Skin of body (tissue), 3 donors: ENCODE measurements at places on chromosomes 7 and 10. TPM values are rescaled to one million over a fixed set of nuclear protein-coding genes. Genes with fewer than 3 reads are reported as not detected.

DNA sequence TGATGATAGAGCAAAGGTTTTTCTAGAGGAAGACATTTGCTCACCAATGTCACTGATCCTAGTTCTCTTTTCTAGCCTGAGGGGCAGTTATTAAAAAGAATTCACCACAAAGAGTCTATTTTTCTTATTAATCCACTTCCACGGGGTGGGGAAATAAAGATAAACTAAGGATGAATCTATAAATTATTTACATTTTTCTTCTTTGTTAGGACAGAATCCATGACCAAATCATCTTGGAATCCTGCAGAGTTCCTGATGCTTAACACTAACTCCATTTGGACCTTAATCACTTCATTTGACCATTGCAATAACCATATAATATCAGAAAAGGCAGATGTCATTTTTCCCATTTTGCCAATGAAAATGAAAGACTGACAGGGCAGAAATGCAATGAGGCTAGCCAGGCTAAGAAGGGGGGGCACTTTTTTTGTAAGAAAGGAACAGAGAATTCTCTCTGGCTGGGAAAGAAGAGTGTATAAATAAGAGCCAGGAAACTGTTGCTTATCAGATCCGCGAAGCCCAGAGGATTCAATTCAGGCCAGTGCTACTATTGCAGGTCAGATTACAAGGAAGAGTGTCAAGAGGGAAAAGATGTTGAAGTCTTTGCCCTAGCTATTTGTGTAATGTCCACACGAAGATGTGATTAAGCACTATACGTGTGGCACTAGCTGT is 433.2 kb downstream of the TNS3 start:
- DNase-seq = peak; percentile 25

DNA sequence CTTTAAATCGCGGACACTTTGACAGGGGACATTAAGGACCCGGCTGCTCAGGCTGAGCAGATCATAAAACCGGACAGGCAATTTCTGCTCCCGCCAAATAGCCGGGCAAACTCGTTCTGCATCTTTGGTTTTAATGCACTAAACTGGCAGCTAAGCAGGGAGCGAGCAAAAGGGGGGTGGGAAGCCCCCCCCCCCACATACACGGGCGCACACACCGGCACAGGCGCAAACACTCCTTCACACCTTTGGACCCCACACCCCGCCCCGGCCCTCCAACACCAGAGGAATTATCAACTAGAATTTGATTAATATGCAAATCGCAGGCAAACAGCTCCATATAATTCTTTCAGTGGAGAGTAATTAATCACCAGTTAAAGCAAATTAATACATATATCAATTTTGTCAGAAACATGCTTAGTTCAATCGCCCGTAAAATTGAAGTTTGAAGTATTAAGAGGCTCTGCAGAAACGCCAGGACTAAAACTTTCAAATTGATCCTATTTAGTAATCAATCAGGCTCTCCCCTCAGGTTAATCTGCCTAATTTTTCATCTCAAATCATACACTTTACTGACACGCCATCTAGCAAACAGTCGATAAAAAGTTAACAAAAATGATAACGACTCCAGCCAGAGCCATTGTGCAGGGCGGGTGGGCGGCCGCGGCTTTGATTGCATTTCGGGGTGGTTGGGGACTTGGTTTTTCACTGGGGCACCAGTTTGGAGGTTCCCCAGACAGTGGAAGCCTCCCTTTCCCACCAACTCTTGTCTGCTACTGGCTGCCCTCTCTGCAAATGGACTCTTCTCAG is 9.9 kb downstream of the LBX1 start:
- no peak for DNase-seq

DNA sequence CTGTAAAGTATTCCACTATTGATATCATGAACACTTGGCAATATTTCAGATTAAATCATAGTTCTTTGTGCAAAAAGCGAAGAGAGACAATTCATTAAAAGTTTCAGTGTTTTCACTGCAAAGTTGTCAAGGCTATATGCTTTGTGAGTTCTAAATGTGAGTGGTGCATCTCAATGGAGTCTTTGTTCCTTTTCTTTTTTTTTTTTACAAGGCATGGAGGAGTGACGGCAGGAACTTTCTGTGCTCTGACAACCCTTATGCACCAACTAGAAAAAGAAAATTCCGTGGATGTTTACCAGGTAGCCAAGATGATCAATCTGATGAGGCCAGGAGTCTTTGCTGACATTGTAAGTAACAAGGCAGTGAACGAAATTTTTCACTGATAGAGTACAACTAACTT is 84.5 kb downstream of the AASS start:
- DNase-seq = no peak

GRCh38 chr10:119190353-119190752 is 11.7 kb upstream of the PRDX3 start:
- DNase-seq = no peak

GRCh38 chr7:18206331-18206730 is 178.7 kb upstream of the PRPS1L1 start:
- no peak for DNase-seq

- DNase-seq = no peak
These were observed 7.8 kb upstream of the LIPM start for GRCh38 chr10:88794731-88795130.

- DNase-seq = no peak
These were observed 21.1 kb upstream of the FAM13C start for GRCh38 chr10:59383436-59383835.

DNA sequence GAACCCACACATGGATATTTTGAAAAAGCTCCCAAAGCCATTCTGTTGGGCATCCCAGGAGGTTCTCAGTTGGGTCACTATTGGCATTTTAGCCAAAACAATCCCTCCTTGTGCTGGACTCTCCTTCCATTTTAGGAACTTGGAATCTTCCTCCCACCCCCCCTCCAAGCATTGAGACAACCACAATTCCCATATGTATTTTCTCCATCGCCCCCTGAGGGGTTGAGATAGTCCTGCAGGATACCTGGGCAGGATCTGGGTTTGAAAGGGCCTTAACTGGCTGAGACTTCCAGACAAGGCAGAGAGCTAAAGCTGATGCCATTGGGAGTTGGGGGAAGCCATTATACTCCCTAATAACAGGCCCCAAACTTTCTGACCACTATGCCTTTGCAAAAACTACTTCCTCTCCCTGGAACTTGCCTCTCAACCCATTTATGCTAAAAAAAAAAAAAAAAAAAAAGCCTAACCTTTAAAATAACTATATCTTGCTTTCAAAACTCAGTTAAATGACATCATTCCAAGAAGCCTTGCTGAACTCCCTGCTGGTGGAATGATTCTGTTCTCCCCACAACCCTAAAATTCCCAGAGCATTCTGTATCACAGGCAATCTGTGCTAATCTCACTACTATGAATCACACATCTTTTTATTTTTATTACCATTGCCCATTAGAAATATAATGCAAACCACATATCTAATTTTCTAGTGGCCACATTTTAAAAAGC is 77.5 kb upstream of the PDE1C start:
- no peak for DNase-seq

DNA sequence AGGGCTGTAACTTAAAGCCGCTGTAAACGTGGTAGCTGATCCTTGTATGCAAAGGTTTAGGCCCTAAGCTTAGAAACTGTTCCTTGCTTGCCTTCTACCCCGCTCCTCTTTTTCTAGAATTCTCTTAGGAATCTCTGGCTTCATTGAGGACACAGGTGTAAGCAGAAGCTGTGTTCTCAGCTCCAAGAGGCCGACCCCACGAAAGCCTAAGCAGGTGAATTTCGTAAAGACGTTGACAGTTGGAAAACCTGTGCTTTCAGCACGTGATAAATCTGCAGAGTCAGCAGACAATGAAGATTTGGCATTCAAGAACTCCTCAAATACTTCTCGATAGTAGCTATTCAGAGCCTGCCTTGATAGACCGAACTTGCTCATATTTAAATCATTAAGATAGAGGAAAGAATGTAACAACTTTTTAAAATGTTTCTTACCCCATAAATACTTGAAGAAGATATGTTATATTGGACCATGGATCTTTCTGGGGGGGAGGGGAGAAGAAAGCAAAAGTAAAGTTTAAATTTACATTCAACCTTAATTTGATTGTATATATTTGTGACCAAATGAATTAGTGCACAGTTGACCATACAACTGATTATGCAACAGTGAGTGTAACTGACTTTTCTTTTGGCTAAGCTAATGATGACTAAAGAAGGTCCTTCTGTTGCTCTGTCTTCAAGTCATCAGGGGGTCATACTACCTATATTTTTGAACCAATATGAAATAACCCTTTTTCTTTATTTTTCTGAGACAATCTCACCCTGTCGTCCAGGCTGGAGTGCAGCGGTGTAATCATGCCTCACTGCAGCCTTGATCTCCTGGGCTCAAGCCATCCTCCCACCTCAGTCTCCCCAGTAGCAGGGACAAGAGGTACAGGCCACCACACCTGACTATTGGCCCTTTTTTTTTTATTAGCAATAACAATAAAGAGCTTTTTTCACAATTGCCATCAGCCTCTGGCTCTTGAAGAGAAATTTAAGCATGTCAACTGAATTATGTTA is 1.2 kb upstream of the GDI2 start:
- peak; percentile 36 for DNase-seq

DNA sequence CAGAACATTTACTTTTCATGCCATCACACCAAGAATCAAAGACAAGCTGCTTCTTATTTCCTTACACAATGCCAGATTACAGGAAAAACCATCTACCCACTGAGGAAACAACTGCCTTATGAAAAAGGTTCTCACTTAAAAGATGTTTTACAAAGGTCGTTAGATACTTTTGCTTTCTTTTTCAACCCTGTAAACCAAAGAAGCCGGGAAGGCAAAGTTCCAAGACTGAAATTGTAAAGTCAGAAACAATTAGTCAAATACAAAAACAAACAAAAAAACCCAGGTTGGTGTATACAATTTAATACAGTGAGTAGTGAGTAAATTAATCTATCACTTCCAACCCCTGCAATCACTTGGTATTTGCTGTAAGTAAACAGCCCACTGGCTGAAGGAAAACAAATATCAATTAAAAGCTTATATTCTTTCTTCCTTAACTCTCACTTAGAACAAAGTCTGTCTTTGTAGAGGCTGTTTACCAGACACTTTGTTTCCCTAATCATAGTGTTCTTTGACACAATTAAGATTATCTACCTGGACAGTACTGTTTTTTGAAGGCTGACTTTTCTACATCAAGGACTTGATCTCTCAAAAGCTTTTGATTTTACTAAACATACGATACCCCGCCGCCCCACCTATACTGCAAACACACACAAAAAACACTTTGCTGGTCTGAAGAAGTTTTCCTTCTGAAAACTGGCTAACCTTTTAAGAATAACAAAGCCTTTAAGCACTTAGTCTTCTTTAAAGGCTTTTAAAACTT is 18.1 kb downstream of the ERLIN1 start:
- no peak for DNase-seq

DNA sequence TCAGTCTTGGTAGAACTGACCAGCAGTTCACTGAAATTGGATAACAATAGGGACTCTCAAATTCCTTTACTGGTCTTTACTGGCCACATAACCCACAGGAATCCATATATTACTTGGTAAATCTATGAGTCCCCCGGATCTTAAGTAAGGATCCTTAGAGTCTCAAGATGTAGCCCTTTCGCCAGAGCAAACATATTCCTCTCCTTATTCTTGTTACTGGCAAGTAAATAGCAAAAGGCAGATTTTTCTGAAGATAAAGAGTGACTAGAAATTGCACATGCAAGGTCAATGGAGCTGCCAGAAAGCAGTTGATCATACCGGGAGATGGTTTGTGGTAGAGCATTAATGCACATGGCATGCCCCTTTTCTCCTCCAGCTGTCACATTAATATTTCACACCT is 283.0 kb downstream of the HDAC9 start:
- DNase-seq = no peak

DNA sequence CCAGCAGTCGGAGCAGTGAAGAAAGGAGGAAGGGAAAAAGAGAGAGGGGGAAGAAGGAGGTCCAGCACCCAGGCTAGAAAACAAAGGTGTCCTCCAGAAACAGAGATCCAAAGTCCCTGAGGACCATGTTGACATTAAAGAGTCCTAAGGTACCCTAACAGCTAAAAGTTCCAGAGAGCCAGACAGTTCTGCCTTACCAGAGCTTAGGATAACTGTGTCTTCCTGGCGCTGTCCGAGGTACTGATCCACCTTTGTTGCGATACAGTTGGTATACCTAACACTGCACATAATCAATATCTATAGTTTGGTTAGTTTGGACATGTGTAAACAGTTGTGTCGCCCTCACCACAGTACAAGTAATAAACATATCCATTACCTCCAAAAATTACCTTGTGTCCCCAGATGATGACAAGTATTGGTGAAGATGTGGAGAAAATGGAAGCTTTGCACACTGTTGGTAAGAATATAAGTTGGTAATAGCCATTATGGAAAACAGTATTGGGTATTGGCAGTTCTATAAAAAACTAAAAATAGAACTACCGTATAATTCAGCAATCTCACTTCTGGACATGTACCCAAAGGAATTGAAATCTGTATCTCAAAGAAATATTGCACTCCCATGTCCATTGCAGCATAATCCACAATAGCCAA is 59.8 kb downstream of the GRID1 start:
- DNase-seq = no peak

DNA sequence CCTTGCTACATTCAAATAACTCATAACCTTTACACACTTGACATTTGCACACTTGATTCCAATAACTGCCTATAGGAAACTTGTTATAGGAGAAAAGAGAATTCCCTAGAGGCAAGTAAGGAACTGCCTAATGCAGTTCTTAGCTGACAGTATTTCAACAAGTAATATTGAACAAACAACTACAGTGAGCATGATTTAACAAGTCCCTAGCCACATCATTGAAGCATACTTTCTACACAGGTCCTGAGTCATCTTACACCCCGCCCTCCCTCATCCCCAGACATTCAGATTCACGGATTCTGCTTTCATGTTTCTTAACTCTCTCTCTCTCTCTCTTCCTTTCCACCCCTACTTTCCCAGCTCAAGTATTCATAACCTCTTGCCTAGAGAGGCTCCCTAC is 153.5 kb downstream of the LSM5 start:
- no peak for DNase-seq

- DNase-seq = no peak
These were observed 148.6 kb upstream of the NAMPT start for GRCh38 chr7:106433377-106433776.

PPP1R17 gene
- not detected for total RNA-seq

PRLHR gene
- under 0.01 TPM for total RNA-seq

PRRT4 gene
- 4.1 TPM for total RNA-seq

UROS gene
- 28.8 TPM for total RNA-seq

LMTK2 gene
- total RNA-seq = 12.9 TPM

C7orf57 gene
- total RNA-seq = 0.10 TPM

TWIST1 gene
- total RNA-seq = 39.9 TPM
